ENCODE measurements at places on chromosomes 2 and 18.
A peak's percentile ranks its signal among the peaks of the same experiment; 100 is the strongest.

GRCh38 chr2:144086965-144087364, 433.0 kb downstream of the ZEB2 start:
- no peak for DNase-seq

GRCh38 chr2:98334439-98335078, 11.7 kb upstream of the CNGA3 start:
- peak; percentile 93 for DNase-seq

GRCh38 chr2:74186038-74186437, 7.4 kb upstream of the MOB1A start:
- DNase-seq: no peak

DNA sequence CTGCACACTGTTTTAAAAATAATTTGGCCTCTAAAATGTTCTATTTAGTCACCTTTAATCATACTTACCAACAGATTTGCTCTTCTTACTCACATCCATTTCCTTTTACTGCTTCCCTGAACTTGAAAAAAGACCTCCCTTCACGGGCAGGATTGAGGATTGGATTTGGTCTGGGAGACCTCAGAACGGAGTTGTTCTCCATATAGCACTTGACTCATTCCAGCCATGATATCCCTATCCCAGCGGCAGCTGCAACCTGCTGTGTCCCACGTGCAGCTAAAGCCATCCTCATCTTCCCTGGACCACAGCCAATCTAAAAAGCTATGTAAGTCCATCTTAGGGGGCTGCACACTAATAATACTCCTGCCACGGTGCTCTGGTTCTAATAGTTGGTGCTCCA, 97.0 kb upstream of the PTPRM start:
- no peak for DNase-seq

DNA sequence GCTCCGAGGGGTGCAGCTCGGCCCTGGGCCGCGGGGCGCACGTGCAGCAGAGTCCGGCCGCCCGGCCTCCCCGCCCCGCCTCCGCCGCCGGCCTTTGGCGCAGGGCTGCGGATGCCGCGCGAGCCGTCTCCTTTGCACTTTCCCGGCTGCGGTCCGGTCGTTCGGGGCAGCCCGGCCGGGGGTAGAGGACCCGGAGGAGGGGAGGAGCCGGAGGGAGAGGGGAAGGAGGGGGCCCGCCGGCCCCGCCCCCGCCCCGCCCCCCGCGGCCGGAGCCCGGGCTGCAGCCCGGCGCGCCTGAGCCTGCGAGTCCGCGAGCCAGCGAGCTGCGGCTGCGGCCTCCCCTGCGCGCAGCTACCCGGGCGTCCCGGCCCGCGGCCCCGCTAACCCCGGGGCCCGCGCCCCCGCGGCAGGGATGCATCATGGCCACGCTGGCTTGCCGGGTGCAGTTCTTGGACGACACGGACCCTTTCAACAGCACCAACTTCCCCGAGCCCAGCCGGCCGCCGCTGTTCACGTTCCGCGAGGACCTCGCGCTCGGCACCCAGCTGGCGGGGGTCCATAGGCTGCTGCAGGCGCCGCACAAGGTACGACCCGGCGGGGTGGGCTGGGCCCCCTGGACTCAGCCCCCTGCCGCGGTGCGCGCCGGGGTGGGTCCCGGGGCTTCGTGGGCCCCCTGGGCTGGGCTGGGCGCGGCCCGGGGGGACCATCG, at the start of gene FHOD3:
Gene FHOD3 (plus strand): TSS at position 297 of the 709 bp plus-strand sequence. CDS start 123 bp downstream, at position 420.
- no peak for DNase-seq
